GM12892 (cell line): ENCODE measurements at places on chromosomes 3 and 15.

- DNase-seq, result no peak
These were observed 52.3 kb downstream of the SUCLG2 start for GRCh38 chr3:67601919-67602608.

- DNase-seq, result no peak
These were observed 3.6 kb downstream of the CPLX3 start for GRCh38 chr15:74829991-74830390.

- no peak for DNase-seq
These were observed 925.7 kb downstream of the EPHA3 start for GRCh38 chr3:90032980-90033641.

DNA sequence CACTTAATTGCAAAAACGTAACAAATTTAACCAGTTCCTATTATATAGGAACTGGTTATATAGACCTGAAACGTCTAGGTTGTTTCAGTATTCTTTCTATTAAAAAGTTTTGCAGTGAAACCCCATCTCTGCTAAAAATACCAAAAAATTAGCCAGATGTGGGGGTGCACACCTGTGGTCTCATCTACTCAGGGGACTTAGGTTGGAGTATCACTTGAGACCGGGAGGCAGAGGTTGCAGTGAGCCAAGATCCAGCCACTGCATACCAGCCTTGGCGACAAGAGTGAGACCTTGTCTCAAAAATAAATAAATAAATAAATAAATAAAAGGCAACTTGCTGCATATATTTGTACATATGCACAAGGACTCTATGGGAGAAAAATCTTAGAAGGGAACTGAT is 387.0 kb downstream of the TUSC7 start:
- no peak for DNase-seq

DNA sequence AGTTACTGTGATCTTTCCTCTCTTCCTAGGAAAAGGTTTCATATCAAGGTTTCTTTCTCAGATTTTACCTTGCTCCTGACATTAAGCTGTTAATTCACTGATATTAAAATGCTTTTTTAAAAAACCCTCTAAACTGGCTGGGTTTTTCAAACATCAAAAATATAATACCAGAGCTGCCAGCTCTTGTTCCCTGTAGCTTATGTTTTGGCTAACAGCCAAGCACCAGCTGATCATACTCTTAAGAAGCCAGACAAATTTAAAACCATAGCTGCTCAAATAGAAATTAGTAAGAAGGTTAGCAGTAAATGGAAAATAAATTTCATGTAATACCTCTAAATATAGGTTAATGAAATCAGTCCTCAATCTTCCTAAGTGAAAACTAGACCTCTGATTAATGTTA is 657.5 kb downstream of the GRM7 start:
- no peak for DNase-seq

- DNase-seq, result no peak
These were observed 84.8 kb downstream of the SMAD3 start for GRCh38 chr15:67150023-67150860.

DNA sequence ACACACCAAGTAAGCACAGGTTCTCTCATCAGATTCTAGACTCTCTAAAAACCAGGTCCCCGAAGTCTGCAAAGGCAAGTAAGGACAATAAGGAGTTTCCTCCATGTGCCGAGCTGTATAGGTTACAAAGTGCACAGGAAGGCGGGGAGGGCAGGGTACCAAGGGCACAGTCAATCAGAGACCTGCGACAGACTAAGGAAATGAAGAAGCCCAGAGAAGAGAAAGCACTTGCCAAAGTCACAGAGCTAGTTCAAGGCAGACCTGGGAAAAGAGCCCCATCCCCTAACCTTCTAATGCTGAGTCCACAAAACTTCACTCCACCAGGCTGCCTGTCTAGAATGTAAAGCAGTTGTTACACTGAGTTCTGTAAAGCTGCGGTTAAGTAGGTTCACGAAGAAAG is 1.7 kb downstream of the SEC13 start:
- DNase-seq, result no peak

DNA sequence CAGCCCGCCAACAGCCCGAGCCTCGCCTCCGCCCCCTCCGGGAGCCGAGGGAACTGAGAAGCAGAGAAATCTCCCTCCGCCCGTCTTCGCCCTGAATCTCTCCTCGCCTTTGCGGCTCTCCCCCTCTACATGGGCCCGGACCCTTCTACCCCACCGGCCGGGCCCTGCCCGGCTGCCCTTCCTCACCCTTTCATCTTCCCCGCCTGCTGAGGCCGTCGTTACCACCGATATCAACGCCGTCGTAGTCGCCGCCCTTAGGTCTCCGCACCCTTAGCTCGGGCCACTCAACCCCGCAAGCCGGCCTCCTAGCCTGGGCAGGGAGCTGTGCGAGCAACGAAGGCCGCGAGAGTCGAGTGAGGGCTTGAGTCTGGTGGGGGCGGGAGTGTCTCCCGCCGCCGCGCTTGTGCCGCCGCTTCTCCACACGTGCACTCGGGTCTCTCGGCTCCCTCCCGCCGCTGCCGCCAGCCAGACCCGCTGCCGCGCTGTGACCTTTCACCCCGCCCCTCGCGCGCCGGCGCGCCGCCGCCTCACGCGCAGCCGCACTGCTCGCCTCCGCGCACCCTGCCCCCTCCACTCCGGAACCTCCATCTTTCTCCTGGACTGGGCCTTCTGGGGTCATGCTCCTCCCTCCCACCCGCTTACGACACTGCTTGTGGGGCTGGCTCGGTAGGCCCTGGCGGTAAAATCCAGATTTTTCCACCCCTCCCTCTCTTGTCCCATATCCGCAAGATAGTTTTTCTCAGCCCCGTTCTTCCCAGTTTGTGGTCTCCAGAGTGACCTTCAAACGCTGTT is at the start of gene NAA50:
Gene NAA50, minus strand, starts transcription at position 494 of the 792 bp plus-strand sequence. Its CDS starts 300 bp downstream, at position 194.
- DNase-seq, result peak; percentile 65

GRCh38 chr3:70855149-70855548 is 542.7 kb upstream of the MDFIC2 start:
- DNase-seq, result no peak

DNA sequence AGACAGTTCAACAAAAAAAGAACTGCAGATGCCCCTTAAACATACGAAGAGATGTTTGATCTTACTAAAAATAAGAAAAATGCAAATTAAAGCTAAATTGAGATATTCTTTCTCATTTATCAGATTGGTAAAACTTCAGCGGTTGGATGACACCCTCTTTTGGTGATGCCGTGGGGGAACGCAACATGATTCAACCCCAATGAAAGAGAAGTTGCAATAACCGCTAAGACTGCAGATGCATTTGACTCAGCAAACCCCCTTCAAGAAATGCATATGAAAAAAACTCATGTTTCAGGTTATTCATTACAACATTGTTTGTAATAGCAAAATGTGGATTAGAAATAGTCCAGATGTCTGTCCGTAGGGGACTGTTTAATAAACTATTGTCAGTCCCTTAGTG is 3.6 kb downstream of the KLHL6 start:
- no peak for DNase-seq

- no peak for DNase-seq
These were observed 147.5 kb upstream of the MBNL1 start for GRCh38 chr3:152121270-152121636.

DNA sequence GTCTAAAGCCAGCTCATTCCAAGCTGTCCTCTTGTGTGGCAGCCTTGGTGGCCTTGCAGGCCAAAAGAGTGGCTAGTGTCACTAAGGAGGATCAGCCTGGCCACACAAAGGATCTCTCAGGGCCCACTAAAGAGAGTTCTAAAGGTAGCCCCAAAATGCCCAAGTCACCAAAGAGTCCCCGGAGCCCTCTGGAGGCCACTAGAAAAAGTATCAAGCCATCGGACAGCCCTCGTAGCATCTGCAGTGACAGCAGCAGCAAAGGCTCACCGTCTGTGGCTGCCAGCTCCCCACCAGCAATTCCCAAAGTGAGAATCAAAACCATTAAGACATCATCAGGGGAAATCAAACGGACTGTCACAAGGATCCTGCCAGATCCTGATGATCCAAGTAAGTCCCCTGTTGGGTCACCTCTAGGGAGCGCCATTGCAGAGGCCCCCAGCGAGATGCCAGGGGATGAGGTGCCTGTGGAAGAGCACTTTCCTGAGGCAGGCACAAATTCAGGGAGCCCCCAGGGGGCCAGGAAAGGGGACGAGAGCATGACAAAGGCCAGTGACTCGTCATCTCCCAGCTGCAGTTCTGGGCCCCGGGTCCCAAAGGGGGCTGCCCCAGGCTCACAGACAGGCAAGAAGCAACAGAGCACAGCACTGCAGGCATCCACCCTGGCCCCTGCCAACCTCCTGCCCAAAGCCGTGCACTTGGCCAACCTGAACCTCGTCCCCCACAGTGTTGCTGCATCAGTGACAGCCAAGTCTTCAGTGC is 33.5 kb upstream of the ALPK3 start:
- DNase-seq, result no peak

GRCh38 chr3:64432870-64433269 is 207.6 kb upstream of the PRICKLE2 start:
- DNase-seq, result no peak

- DNase-seq, result no peak
These were observed 131.1 kb downstream of the ADAMTSL3 start for GRCh38 chr15:83784975-83785374.

GRCh38 chr15:94671858-94672532 is 440.6 kb downstream of the MCTP2 start:
- DNase-seq, result no peak

DNA sequence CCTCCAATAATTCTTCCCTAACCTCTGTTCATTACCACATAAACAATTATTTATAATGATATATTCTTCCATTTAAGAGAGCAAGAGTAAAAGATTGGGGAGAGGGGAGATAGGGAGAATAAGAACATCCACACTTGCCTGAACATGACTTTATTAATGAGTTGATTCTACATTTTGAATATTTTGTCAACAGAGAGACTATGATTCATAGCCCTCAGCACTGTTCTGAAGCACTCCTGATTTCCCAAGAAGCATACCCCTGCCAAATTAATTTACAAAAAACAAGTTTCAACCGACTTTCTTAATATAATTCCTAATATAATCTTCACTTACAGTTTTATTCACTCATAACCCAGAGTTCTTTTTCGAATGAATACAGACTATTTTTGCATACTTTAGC is 828.8 kb downstream of the ROBO2 start:
- DNase-seq, result no peak

GRCh38 chr3:27681249-27681748 is 40.8 kb downstream of the EOMES start:
- DNase-seq, result peak; percentile 14
